Stimulated activated CD4-positive, alpha-beta T cell treated with anti-CD3 and anti-CD28 coated beads, Interleukin-4, amount 100 ng/mL, for 48 hours (primary cell): ENCODE measurements at places on chromosomes 7 and 10.

DNA sequence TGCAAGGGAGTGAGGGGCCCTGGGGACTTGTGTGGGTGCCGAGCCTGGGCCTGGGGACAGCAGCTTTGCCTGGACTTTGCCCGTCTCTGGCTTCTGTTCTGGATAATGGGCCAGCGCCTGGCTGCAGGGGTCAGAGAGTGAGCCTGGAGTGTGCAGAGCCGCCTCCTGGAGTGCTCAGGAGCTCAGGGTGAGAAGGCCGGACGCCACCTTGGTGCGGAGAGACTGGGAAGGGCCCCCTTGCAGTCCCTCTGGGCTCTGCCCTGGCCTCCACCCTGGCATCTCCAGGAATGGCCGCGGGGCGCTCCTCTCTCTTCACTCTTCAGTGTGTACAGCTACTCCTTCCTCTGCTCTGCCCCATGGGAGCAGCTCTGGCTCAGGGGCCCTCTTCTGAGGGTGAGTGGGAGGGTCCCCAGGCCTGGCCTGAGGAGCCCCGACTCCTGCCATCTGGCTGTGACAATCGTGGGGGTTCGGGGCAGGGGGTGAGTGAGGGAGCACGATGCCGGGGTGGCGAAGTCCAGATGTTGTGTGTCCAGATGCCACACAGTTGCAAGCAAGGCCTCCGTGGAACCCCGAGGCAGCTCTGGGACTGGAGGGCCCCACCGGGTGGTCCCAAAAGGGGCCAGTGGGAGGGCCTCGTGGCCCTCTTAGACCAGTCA, 187.1 kb downstream of the DNAJB6 start:
- no peak for DNase-seq

DNA sequence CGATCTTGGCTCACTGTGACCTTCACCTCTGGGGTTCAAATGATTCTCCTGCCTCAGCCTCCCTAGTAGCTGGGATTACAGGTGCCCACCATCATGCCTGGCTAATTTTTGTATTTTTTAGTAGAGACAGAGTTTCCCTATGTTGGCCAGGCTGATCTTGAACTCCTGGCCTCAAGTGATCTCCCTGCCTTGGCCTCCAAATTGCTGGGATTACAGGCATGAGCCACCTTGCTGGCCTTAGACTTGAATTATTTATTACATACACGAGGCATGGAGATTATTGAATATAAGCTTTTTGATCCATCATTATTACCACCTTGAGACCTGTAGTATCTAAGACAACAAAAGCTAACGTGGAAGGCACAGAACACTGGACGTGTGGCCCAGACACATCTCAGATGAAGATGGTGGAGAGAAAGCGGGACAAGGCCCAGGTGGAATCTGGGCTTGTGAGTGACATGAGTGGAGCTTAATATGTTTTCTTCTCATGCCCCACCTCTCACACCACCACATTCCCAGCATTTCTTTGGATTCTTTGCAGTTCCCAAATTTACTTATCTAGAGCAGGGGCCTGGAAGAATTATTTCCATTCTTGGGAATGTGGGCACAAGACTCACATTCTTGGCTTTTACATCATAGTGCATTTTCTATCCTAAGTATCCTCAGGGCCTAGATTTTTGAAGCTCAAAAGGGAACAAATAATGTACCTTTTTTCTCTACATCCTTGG, 76.6 kb downstream of the SUGCT start:
- no peak for DNase-seq

DNA sequence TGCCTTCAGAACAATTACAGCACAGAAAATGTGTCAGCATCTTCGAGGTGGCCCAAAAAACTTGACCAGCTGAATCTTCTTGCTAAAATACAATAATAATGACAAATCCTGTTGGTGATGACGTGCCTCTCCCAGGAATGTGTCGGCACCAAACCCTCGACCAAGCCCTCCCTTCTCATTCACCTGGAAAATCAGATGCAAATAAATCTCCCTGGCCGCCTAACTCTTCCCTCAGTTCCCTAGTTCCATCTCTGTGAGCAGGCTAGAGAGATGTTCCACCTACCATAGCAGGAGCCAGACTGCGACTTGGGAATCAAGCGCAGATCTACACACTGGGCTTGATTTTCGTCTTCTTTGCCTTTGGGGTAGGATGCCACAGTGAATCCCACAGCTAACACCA, 4.1 kb downstream of the PRSS1 start:
- no peak for DNase-seq

- no peak for DNase-seq
Observed at GRCh38 chr10:97312897-97313296, 6.2 kb upstream of the FRAT1 start.

DNA sequence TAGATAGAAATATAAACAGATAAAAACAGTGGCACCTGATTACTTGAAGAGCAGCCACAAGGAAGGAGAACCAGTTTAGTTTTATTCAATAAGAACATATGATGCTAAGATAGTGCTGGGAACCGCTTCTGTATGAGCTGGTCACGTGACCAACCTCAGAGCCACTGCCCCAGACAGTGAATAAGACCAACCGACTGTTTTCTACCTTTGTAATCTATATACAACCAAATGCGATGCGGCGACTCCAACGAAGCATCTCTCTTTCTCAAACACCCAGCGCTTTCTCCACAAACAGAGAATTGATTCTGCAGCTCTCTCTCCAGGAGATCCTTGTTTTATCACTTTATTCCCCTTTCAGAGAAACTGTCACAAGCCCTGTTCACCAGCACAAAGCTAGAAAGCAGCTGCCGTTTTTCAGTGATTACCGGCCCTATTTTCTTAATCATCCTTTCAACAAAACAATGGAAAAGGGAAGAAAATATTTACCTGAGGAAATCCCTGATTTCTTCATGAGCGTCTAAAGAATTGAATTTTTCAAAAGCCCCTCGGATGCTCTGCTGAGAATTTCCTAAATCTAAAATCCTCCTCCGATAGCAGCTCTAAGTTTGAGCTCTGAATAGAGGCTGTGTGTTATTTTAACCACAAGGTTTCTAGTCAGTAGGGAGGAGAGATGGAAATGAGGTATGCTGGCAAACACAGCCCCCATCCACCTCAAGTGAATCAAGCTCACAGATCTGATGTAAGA, 55.7 kb upstream of the JCAD start:
- no peak for DNase-seq

- DNase-seq: no peak
Observed at GRCh38 chr10:79274279-79275104, 72.8 kb upstream of the PPIF start.

DNA sequence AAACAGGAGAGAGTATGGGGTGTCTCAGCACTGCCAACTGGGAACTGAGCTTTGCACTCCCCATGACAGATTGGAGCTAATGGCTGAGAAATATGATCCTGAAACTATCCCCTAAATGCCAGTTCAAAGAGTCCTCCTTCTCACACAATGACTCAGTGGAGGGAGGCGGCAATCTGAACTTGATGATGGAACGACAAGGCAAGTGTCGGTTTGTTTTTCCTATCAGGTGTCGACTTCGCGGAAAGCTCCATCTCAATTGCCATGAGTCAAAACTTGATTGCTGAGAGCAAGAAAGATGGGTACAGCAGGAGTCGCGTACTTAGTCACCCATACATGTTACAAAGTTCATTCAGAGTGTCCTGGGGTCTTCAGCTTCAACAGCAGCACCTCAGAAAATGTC, 52.5 kb downstream of the NPY start:
- no peak for DNase-seq

DNA sequence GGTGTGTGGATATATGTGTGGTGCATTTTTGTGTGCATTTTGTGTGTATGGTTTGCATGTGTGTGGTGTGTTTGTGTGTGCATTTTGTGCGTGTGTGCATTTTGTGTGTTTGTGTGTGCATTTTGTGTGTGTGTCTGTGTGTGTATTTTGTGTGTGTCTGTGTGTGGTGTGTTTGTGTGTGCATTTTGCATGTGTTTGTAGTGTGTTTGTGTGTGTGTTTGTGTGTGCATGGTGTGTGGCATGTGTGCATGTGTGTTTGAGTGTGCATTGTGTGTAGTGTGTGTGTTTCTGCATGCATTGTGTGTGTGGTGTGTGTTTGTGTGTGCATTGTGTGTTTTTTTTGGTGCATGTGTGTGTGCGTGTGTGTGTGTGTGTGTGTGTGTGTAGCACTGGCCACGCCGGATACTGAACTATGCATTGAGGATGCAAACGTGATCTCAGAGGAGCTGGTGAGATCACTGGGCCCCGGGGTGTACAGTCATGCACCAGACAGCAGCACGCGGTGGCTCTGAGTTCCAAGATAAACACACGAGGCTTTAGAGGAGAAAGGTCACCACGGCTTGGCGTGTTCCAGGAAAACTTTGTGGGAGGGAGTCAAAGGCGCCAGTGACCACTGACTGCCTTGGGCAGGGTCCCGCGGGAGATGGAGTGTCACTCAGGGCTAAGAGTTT, 106.6 kb upstream of the SHH start:
- no peak for DNase-seq

- no peak for DNase-seq
Observed at GRCh38 chr10:51001587-51001986, 72.7 kb upstream of the PRKG1 start.

GRCh38 chr10:125816548-125816947, 6.5 kb downstream of the UROS start:
- no peak for DNase-seq

DNA sequence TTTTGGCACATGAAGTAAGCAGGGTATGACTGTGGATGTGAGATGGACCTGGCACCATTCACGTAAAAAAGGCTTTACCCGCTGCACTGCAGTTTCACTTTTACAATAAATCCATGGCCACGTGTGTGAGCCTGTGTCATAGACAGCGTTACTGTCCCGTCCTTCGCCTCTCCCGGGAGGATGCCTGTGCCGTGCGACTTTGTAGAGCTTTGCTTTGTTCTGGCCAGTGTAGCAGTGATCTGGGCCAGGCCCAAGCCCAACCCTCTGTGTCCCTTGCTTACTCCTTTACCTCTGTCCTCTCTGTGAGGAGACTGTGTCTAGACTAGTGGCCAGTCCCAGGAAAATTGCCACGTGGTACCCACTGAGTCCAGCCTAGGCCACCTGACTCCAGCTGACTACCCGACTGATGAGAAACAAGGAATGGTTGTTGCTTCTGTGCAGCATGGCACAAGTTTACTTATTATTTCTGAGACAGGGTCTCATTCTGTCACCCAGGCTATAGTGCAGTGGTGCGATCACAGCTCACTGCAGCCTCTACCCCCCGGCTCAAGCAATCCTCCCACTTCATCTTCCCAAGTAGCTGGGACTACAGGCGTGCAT, 48.1 kb downstream of the JAKMIP3 start:
- no peak for DNase-seq

DNA sequence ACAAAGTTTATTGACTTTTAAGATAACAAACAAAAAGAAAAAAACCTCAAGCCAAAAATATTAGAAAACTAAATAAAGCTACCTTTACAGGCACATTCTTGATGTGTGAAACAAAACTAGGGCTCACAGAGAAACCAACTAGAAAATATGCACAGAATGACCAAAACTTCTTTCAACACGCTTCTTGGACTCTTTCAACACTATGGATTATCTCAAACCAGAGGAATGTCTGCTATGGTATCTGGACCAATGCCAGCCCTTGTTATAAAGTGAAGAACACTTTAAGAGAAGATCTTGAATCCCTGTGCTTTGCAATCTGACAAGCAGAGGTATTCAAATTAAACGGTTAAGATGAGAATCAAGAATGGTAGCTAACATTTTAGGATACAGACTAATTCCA, 76.6 kb downstream of the DNAJC1 start:
- no peak for DNase-seq

- DNase-seq: no peak
Observed at GRCh38 chr10:70683601-70683934, 11.3 kb downstream of the ADAMTS14 start.

DNA sequence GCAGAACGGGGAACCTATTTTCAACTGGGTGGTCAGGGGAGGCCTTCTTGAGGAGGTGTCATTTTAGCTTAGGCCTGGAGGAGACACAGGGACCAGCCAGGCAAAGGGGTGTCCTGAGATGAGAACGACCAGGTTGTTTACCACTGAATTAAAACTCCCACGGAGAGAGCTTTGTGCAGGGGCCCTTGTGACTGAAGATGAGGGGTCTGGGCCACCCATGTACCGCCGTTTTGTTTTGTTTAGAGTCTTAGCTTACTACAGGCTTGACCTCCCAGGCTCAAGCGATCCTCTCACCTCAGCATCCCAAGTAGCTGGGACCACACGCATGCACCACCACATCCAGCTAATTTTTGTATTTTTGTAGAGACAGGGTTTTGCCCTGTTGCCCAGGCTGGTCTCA, 80.4 kb downstream of the FAM171A1 start:
- DNase-seq: no peak

DNA sequence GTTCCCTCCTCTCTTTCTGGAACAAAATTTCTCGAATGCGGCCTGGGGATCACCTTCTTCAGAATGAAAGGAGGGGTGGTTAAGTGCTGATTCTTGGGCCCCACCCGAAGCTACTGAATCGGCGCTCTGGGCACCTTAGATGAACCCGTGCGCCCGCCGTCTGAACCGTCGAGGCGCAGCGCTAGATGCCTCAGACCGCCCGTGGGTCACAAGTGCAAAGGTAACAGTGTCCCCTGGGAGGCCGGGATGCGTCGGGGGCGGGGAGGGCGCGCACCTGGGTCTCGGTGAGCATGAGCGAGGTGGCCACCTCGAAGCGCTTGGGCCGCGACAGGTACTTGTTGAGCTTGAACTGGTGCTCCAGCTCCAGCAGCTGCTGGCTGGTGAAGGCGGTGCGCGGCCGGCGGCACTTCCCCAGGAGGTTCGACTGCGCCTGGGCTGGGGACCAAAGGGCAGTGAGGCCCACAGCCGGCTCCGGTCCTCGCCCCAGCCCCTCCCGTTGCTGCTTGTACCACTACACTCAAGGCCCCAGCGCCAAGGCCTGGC, 4.2 kb downstream of the MNX1 start:
- no peak for DNase-seq

- DNase-seq: no peak
Observed at GRCh38 chr7:155322530-155322929, 24.9 kb downstream of the INSIG1 start.

DNA sequence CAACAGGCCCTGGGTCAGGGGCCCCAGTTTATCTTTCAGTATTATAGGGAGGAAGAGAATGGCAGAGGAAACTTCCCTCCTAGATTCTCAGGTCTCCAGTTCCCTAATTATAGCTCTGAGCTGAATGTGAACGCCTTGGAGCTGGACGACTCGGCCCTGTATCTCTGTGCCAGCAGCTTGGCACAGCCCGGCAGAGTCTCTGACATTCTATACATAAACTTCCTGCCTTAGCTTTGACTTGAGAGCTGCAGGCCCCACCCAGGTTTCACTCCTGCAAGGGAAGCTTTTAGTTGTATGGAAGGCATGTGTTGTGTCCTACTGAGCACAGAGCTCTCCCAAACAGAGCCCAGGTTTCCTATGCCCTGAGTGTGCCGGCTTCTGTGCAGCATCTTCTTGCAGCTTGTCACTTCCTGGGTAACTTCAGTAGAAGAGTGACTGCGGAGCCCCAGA, 205.6 kb upstream of the PRSS58 start:
- DNase-seq: no peak

- no peak for DNase-seq
Observed at GRCh38 chr7:84009051-84009450, 185.5 kb downstream of the SEMA3A start.

- DNase-seq: peak; percentile 40
Observed at GRCh38 chr10:62870866-62871265, 54.7 kb upstream of the EGR2 start.
